ENCODE measurements at places on chromosomes 7 and 10. TPM values are rescaled to one million over a fixed set of nuclear protein-coding genes. Genes with fewer than 3 reads are reported as not detected.

Gene CLRN3
- not detected for total RNA-seq

Gene POLR2J3
- 19.2 TPM for total RNA-seq

Gene POLR2J2
- total RNA-seq: 24.3 TPM

Gene TLX1
- total RNA-seq: not detected

Gene SPDYE8
- total RNA-seq: not detected

DNA sequence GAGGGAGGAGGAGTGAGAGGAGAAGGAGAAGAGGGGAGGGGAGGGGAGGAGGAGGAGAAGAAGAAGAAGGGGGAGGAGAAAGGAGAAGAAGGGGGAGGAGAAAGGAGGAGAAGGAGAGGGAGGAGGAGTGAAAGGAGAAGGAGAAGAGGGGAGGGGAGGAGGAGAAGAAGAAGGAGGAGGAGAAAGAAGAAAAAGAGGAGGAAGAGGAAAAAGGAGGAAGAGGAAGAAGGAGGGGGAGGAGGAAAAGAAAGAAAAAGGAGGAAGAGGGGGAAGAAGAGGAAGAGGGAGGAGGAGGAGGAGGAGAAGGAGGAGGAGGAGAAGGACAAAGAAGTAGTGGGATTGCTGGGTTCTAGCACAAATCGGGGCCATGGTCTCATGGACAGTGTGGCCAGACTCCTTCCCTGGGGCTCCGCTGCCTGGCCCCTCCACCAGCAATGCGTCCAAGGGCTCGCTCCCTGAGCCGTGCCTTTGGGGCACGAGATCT, 4.2 kb upstream of the MAFK start:
- no peak overlapping the region for H3K27ac ChIP-seq
- H3K4me1 ChIP-seq: peaks cover 8% of the 10 kb centered on the region
- H3K27me3 ChIP-seq: no peaks in the 10 kb centered on the region
- H3K4me3 ChIP-seq: no peak overlapping the region
- H3K36me3 ChIP-seq: no peaks in the 10 kb centered on the region
- no peak for DNase-seq

GRCh38 chr7:131124867-131125266, 202.8 kb upstream of the MKLN1 start:
- H3K27ac ChIP-seq: no peak overlapping the region
- no peaks in the 10 kb centered on the region for H3K27me3 ChIP-seq
- H3K36me3 ChIP-seq: no peaks in the 10 kb centered on the region
- DNase-seq: no peak
- no peak overlapping the region for H3K4me3 ChIP-seq

- H3K27me3 ChIP-seq: no peaks in the 10 kb centered on the region
- no peaks in the 10 kb centered on the region for H3K4me1 ChIP-seq
- H3K4me3 ChIP-seq: no peak overlapping the region
- H3K27ac ChIP-seq: no peak overlapping the region
Measured at GRCh38 chr10:11261687-11262493, 244.2 kb downstream of the CELF2 start.

DNA sequence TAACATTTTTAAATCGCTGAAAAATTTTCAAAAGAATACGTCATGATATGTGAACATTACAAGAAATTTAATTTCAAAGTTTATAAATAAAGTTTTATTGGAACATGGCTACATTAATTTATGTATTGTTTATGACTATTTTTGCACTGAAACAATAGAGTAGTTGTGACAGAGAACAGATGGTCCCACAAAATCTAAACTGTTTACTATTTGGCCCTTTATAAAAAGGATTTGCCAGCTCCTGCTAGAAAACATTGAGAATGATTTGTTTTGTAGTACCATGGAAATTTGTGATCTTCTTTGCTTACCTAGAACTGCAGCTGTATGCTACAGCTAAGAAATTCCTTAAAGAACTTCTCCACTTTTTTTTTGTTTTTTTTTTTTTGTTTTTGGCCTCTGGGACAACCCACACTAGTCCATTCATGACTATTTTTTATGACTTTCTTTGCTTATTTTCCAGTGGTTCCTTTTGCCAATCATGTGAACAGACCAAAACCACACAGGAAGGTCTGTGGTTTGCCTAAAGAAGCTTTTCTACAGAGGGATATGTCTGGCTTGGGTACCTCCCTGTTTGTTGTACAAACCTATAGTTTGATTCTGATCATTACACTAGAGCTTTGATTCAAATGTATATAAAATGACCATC, 55.7 kb downstream of the ST7 start:
- H3K36me3 ChIP-seq: no peaks in the 10 kb centered on the region
- no peaks in the 10 kb centered on the region for H3K27me3 ChIP-seq
- H3K4me3 ChIP-seq: no peak overlapping the region
- no peak overlapping the region for H3K27ac ChIP-seq
- H3K4me1 ChIP-seq: peaks cover 26% of the 10 kb centered on the region

- no peaks in the 10 kb centered on the region for H3K36me3 ChIP-seq
- no peak for DNase-seq
- peaks cover 9% of the 10 kb centered on the region for H3K4me1 ChIP-seq
- H3K27me3 ChIP-seq: no peaks in the 10 kb centered on the region
- no peak overlapping the region for H3K4me3 ChIP-seq
Measured at GRCh38 chr7:101984133-101984879, 166.9 kb downstream of the CUX1 start.

- no peak overlapping the region for H3K4me3 ChIP-seq
- DNase-seq: no peak
- no peaks in the 10 kb centered on the region for H3K36me3 ChIP-seq
- H3K27ac ChIP-seq: peak overlapping the region; percentile 89
Measured at GRCh38 chr7:151091431-151091830, 5.2 kb downstream of the AGAP3 start.

GRCh38 chr10:79312601-79313187, 34.6 kb upstream of the PPIF start:
- H3K4me1 ChIP-seq: peaks cover 13% of the 10 kb centered on the region
- no peaks in the 10 kb centered on the region for H3K27me3 ChIP-seq
- peaks cover 66% of the 10 kb centered on the region for H3K36me3 ChIP-seq
- no peak for DNase-seq

DNA sequence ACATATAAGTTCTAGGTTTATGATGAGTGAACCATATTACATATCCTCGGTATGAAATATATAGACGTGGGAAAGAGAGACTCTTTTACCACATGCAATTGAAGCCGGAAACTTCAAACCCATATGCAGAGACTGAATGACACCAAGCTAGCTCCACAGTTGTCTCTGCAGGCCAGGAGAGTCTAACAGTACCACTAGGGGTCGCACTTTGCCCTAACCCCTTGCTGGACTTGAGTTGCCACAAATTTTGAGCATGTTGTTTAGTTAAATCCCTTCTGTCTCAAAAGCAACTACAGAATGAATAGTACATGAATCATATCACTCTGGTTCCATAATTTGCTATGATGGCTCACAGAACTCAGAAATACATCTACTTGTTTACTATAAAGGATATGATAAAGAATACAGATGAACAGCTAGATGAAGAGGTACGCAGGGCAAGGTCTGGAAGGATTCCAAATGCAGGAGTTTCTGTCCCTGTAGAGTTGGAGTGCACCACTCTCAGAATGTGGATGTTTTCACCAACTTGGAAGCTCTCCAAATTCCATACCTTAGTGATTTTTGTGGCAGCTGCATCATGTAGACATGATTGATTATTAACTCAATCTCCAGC, 112.4 kb upstream of the YAE1 start:
- DNase-seq: peak; percentile 50
- no peak overlapping the region for H3K27ac ChIP-seq
- no peaks in the 10 kb centered on the region for H3K36me3 ChIP-seq
- no peaks in the 10 kb centered on the region for H3K27me3 ChIP-seq

DNA sequence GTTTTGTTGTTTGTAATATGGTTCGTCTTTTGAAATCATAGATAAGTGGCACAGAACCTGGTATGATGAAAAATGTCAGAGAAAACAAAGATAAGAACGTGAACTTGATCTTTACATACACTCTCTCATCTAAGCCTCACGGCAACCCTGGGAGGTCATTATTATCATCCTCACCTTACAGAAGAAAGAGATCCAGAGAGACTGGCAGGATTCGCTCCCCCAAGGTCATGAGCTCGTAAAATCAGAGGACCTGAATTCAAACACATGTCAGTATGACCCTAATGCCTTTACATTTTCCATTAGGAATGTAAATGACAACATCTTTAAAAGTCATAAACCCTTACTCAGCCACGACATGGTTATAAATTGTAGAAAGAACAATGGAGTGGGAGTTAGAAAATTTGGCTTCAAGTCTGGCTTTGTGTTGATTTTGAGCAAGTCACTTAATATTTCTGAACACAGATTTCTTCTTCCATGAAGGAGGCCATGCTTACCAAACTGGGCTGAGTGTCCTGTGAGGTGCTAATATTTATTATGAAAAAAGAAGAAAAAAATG, 35.9 kb downstream of the HIPK2 start:
- no peak overlapping the region for H3K27ac ChIP-seq
- peaks cover 75% of the 10 kb centered on the region for H3K4me1 ChIP-seq
- H3K4me3 ChIP-seq: no peak overlapping the region
- no peaks in the 10 kb centered on the region for H3K36me3 ChIP-seq
- no peaks in the 10 kb centered on the region for H3K27me3 ChIP-seq

DNA sequence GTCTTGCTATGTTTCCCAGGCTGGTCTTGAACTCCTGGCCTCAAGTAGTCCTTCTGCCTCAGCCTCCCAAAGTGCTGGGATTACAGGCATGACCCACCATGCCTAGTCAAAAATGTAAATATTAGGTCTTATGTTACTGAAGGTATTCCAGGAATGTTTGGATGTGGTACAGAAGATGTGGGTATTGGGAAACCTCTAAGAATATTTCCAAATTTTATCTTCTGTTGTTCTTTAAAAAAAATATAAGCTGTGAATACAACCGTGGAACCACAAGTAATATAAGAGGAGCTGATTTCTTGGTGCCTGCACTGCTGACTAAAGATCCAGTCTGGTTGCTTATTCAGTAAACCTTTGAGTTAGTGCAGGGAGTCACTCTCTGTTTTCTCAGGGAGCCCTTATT, 178.3 kb downstream of the AUTS2 start:
- H3K4me1 ChIP-seq: no peaks in the 10 kb centered on the region
- no peaks in the 10 kb centered on the region for H3K36me3 ChIP-seq
- DNase-seq: no peak
- no peaks in the 10 kb centered on the region for H3K27me3 ChIP-seq
- no peak overlapping the region for H3K4me3 ChIP-seq

DNA sequence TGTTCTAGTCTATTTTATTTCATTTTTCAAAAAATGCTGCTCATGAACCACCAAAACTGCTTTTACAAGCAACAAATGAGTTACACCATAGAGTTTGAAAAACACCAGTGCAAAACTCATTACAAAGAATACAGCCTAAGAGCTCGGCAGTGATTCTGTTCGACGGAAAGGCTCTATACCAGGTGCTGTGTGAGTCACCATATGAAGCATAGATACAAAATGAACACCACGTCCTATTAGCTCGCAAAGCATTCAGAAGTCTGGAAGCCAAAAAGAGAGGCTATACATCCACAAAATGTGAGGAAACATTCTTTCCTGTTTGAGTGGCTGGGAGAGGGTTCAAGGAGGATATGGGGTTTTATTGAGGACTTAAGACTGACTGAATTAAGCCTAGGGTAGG, 136.1 kb downstream of the ATE1 start:
- no peaks in the 10 kb centered on the region for H3K36me3 ChIP-seq
- no peak overlapping the region for H3K27ac ChIP-seq
- no peaks in the 10 kb centered on the region for H3K27me3 ChIP-seq
- H3K4me1 ChIP-seq: no peaks in the 10 kb centered on the region
- H3K4me3 ChIP-seq: no peak overlapping the region
- DNase-seq: no peak

- H3K27me3 ChIP-seq: no peaks in the 10 kb centered on the region
- H3K36me3 ChIP-seq: no peaks in the 10 kb centered on the region
- no peak for DNase-seq
- H3K4me1 ChIP-seq: no peaks in the 10 kb centered on the region
- H3K27ac ChIP-seq: no peak overlapping the region
Measured at GRCh38 chr10:130174328-130174727, 38.1 kb downstream of the GLRX3 start.

DNA sequence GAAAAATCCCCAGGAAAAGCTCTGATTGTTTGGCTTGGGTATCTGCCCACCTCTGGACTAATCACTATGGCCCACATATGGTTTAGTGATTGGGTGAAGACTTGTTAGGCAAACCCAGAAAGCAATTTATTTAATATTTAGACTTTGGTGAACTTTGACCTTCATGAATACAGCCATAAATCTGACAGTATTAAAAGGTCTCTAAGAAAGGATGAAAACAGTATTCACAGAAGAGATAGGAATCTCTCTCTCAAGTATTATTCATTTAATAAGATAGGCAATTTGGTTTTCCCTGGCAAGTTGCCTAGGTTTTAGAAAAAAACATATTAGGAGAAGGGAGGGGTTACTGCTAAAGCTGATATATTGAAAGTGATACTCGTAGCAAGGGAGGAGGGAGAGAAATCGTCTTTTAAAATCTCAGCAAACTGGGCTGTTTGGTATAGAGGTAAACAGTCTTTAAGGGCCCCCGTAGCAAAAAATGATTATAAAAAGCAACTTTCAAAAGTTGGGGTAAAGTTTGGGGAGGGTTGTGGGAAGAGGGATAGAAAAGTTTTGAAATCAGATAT, 57.1 kb downstream of the LSMEM1 start:
- no peak for DNase-seq
- H3K27ac ChIP-seq: no peak overlapping the region
- H3K36me3 ChIP-seq: no peaks in the 10 kb centered on the region

- H3K27me3 ChIP-seq: no peaks in the 10 kb centered on the region
- H3K27ac ChIP-seq: peak overlapping the region; percentile 34
- peaks cover 16% of the 10 kb centered on the region for H3K36me3 ChIP-seq
- DNase-seq: no peak
Measured at GRCh38 chr7:43625980-43626379, 43.1 kb downstream of the STK17A start.

- no peak overlapping the region for H3K27ac ChIP-seq
- no peaks in the 10 kb centered on the region for H3K4me1 ChIP-seq
- H3K36me3 ChIP-seq: peaks cover 67% of the 10 kb centered on the region
- H3K4me3 ChIP-seq: no peak overlapping the region
- no peak for DNase-seq
- no peaks in the 10 kb centered on the region for H3K27me3 ChIP-seq
Measured at GRCh38 chr10:132758865-132759264, 27.1 kb downstream of the NKX6-2 start.

DNA sequence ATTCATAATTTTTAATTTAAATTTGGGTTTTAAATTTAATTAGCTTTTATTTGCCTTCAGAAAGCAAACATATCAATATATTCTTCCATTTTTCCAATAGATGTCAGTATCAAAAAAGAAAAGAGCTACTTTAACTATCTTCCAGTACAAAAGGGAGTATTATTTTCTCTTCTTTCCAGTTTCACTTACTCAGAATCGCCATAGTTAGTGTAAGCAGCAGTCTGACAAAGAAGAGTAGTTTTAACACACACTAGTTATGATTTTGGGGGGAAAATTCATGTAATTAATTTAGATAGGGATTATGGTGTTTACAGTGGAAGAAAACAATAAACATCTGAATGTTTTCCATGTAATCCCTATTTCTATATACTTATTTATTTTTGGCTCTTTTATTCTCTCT, 272.6 kb upstream of the DGKB start:
- no peaks in the 10 kb centered on the region for H3K4me1 ChIP-seq
- no peak for DNase-seq
- H3K27me3 ChIP-seq: no peaks in the 10 kb centered on the region
- H3K4me3 ChIP-seq: no peak overlapping the region

GRCh38 chr10:29322918-29323317, 34.0 kb downstream of the LYZL1 start:
- H3K36me3 ChIP-seq: no peaks in the 10 kb centered on the region
- DNase-seq: no peak
- no peak overlapping the region for H3K4me3 ChIP-seq
- H3K27me3 ChIP-seq: no peaks in the 10 kb centered on the region

GRCh38 chr10:113137941-113138685, 188.1 kb downstream of the TCF7L2 start:
- no peak overlapping the region for H3K4me3 ChIP-seq
- no peak for DNase-seq
- no peaks in the 10 kb centered on the region for H3K36me3 ChIP-seq
- H3K27me3 ChIP-seq: no peaks in the 10 kb centered on the region
